ENCODE measurements at places on chromosomes 7 and 10.

DNA sequence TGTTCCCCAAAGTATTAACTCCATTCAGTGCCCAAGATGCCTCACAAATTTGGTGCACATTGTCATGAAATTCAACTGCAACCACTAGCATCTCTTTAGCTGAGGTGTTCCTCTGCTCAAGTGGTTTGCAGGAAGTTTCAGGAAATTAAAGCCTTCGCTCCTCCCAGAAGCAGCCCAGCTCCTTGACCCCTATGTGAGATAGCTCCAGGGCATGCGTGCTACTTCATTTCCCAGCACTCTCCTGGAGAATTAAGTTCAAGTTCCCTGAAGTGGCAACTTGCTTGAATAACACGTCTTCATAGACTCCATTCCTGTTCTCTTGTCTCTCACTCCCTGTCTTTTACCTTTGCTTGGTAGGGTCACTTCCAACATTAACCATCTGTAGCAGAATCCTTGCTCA lies 750.3 kb downstream of the REEP3 start:
- DNase-seq = no peak

DNA sequence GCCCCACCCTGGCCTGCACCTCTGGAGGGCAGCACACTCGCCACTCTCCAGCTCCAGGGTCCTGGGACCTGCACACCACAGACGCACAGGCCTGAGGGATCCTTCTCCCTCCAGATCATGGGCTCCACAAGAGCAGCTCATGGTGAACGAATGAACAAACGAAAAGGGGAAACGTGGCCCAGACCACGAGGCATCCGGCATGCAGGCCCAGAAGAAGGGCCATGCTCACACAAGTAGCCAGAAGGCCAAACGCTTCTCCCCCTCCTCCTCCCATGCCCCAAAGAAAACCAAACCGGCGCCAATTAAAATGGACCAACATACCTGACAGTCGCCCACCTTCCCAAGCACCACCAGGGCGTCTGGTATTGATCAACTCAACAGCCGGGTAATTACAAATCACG lies 30.4 kb downstream of the MAD1L1 start:
- no peak for DNase-seq

GRCh38 chr7:26151953-26152781 lies at the start of gene NFE2L3:
TSS of gene NFE2L3 (plus strand) at chr7:26152198. CDS start at chr7:26152499, 301 bp downstream.
- DNase-seq = peak; percentile 94

DNA sequence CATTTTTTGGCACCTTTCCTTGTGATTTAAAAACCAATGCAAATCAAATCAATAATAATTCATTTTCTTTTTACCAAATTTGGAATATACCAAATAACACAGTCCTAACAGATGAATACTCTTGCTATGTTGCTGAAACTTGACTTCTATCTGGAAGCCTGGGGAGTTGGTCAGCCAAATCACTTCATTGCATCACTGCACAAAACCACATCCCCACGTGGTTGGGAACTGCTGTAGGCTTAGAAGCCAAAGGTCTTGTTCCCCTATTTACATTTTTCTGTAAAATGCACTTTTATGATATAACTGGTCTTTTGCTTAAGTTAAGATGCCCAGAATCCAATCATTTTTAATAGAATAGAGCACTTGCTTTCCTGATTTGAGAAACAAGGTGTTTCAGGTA lies 15.2 kb downstream of the GPR85 start:
- DNase-seq = no peak

DNA sequence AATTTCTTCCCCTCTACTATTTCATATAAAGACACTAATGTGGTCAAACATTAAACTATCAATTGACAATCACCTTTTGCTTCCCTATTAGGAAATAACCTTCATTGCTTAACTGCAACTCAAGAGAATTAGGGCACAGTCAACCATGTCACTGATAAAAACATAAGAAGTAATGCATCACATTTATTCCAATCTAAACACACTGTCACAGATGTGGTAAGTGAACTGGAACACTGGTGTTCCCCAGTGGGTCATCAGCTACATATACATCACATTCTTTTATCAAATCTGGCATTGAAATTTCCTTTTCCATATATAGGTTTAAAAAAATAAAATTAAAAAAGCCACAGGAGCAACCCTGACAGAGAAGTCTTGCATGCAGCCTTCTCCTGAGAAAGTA lies 3.7 kb downstream of the TRIL start:
- DNase-seq = no peak

DNA sequence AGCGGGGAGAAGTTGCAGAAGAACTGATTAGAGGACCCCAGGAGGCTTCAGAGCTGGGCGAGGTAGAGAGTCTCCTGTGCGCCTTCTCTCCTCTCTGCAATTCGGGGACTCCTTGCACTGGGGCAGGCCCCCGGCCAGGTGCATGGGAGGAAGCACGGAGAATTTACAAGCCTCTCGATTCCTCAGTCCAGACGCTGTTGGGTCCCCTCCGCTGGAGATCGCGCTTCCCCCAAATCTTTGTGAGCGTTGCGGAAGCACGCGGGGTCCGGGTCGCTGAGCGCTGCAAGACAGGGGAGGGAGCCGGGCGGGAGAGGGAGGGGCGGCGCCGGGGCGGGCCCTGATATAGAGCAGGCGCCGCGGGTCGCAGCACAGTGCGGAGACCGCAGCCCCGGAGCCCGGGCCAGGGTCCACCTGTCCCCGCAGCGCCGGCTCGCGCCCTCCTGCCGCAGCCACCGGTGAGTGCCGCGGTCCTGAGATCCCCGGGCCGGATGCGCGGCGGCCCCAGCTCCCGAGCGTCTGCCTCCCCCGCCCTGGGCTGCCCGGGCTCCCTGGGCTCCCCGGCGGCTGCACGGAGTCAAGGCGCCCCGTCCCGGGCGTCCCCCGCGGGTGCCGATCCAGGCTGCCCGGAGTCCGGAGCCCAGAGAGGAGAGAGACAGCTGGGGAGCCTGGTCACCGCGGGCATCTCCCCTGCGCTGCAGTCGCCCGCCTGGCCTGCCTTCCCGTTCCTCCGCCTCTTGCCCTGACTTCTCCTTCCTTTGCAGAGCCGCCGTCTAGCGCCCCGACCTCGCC lies at the start of gene PLAU:
Gene PLAU, plus strand, starts transcription at position 369 of the 789 bp plus-strand sequence. CDS start 424 bp downstream, outside the sequence.
- DNase-seq = peak; percentile 60

- DNase-seq = no peak
Measured at GRCh38 chr7:107995184-107996071, 7.5 kb downstream of the LAMB1 start.

Data from GM10248 (cell line).